Activated CD4-positive, alpha-beta T cell treated with anti-CD3 and anti-CD28 coated beads for 24 hours (primary cell): ENCODE measurements at places on chromosomes 13 and 19.

GRCh38 chr13:78657699-78658629 is 991 bp downstream of the OBI1 start:
- DNase-seq, result no peak

DNA sequence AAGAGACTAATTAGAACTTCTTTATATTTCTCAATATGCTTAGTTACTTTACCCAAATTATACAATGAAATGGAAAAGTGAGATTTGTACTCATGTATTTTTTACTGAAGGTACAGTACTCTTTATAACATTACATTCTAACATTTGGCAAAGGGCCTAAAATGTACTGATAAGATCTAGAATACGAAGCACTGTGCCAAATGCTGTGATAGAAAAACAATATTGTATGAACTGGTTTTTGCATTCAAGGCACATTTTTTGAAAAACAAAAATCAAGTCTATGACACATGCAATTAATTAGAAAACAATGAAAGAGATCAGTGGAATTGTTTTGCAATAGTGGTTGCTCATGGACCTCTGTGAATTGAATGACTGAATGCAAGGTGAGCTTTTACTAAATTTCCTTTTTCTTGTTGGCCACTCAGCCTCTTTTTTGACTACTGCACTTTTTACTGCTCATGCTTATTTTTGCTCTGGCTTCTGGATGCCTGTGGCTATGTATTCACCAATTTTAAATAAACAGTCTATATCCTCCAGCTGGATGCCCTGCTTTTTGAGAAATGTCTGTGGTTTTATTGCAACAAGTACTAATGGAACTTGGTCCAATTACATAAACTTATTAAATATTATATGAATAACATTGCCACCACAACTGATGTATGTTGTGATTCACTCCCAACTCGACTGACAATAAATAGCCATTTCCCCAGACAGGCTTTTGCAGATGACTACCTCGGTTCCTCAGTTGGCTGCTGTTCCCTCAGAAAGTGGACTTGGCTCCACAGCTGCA is 41.4 kb upstream of the OBI1 start:
- DNase-seq, result no peak

GRCh38 chr19:4849019-4849418 is 17.5 kb upstream of the TICAM1 start:
- DNase-seq, result no peak

- DNase-seq, result no peak
Observed at GRCh38 chr13:112169941-112170822, 103.2 kb downstream of the SOX1 start.

DNA sequence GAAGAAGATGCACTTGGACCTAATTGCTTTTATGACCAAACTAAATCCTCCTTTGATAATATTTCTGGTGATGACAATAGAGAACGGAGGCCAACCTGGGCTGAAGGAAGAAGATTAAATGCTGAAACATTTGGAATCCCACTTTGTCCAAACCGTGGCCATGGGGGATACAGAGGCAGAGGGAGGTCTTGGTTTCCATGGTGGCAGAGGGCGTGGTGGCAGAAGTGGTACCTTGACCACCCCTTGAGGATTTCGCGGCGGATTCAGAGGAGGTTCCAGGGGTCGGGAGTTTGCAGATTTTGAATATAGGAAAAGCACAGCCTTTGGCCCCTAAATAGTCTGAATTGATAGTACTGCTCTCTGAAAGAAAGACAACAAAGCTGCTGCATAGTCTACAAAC is 7.2 kb upstream of the LILRB3 start:
- DNase-seq, result no peak

GRCh38 chr19:5956728-5957127 is 21.2 kb downstream of the RANBP3 start:
- no peak for DNase-seq

GRCh38 chr13:113083402-113084061 is 22.1 kb upstream of the F7 start:
- no peak for DNase-seq

DNA sequence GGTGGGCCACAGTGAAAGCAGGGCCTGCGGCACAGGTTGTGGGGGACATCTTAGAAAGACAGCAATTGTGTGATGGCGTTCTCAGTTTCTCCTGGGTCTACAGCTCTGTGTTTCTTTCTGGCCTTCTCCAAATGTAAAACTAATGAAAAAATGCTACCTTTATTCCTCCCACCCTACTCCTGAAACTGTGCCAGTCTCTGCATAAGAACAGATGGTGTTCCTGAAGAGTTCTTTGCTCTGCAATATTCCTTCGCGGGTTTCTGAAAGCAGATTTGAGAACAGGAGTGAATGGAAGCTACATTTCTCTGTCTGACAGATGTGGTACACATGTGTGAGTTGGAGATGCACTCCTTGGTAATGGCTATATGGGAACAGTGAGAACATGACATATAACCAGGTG is 18.0 kb upstream of the LRCH1 start:
- DNase-seq, result no peak

GRCh38 chr19:7526059-7526929 is 3.9 kb downstream of the MCOLN1 start:
- DNase-seq, result no peak

- DNase-seq, result no peak
Observed at GRCh38 chr13:74730556-74731331, 596.5 kb upstream of the KLF12 start.

- DNase-seq, result no peak
Observed at GRCh38 chr19:49058562-49058961, 1.0 kb upstream of the CGB7 start.

GRCh38 chr13:83414393-83414792 is 467.9 kb downstream of the SLITRK1 start:
- DNase-seq, result no peak
